ENCODE measurements at places on chromosomes 3 and 15. TPM values are rescaled to one million over a fixed set of nuclear protein-coding genes. Genes with fewer than 3 reads are reported as not detected.

- DNase-seq: no peak
These were observed 12.2 kb downstream of the TARS3 start for GRCh38 chr15:101712078-101712477.

DNA sequence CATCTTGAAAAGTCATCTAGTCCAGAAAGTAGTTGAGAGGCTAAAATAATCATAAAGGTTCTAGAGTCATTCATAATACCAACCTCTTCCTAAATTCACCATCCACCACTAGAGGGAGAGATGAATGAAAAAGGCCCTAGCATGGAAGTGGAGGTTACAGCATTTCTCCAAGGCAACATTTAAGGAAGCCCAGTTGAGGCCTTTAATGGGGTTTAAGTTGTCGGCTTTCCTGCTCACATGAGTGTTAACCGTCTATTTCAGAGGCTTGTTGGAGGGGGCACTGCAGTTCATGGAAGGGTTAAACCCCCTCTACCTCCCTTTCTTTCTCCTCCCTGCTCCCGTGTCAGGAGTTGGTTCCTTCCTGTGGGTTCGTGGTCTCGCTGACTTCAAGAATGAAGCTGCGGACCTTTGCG is 3.8 kb upstream of the SLCO3A1 start:
- no peak for DNase-seq

- DNase-seq: no peak
These were observed 18.3 kb downstream of the CLSTN2 start for GRCh38 chr3:139953131-139953910.

DNA sequence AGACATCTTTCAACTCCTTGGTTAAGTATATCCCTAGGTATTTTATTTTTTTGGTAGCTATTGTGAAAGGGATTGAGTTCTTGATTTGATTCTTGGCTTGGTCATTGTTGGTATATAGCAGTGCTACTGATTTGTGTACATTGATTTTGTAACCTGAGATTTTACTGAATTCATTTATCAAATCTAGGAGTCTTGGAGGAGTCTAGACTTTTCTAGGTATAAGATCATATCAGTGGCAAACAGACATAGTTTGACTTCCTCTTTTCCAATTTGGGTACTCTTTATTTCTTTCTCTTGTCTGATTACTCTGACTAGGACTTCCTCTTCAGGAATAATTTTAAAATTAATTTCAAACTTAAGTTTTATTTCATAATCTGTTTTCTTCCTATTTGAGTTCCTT is 125.2 kb downstream of the OCA2 start:
- no peak for DNase-seq

DNA sequence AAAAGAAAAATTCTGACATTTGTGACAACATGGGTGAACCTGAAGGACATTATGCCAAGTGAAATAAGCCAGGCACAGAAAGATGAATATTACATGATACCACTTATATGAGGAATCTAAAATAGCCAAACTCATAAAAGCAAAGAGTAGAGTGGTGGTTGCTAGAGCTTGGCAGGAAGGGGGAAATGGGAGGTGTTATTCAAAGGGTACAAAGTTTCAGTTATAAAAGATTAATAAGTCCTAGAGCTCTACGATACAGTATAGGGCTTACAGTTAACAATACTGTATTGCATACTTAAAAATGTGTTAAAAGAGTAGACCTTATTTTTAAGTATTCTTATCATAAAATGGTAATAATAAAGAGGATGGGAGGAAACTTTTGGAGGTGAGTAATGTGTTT is 111.6 kb upstream of the NR2E3 start:
- no peak for DNase-seq

GRCh38 chr3:124257336-124257864 is 265.5 kb upstream of the ROPN1 start:
- DNase-seq: no peak

The CACNA1D gene
- 17.4 TPM for total RNA-seq

The UBE3A gene
- 91.3 TPM for total RNA-seq
